ENCODE measurements at places on chromosomes 1 and 21. TPM values are rescaled to one million over a fixed set of nuclear protein-coding genes. Genes with fewer than 3 reads are reported as not detected.

Gene HHAT
- 1.9 TPM for total RNA-seq

Gene RGS13
- not detected for total RNA-seq

Gene NBPF6
- not detected for total RNA-seq

Gene PALMD
- total RNA-seq: 0.37 TPM

Gene DCST1
- not detected for total RNA-seq
